Renal cortex interstitium (tissue), 15 donors: ENCODE measurements at places on chromosomes 13 and 19. TPM values are rescaled to one million over a fixed set of nuclear protein-coding genes. Genes with fewer than 3 reads are reported as not detected.

DNA sequence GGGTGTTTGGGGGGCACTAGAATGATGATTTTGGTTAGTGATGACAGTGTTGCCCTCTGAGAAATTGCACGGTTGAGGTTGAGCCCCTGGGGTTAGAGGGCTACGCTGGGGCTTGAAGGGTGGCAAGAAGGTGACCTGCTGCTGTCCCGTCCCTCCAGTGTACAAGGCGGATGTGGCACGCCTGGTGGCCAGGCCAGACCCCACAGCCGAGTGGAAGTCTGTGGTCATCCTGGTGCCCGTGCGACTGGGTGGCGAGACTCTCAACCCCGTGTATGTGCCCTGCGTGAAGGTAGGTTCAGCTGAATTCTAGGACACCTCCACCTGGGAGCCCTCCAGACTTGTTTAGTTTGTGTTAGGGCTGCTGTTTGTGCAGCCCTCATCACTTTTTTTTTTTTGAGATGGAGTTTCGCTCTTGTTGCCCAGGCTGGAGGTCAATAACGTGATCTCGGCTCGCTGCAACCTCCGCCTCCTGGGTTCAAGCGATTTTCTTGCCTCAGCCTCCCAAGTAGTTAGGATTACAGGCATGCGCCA, 5.1 kb downstream of the ATG4D start:
- no peak for DNase-seq

DNA sequence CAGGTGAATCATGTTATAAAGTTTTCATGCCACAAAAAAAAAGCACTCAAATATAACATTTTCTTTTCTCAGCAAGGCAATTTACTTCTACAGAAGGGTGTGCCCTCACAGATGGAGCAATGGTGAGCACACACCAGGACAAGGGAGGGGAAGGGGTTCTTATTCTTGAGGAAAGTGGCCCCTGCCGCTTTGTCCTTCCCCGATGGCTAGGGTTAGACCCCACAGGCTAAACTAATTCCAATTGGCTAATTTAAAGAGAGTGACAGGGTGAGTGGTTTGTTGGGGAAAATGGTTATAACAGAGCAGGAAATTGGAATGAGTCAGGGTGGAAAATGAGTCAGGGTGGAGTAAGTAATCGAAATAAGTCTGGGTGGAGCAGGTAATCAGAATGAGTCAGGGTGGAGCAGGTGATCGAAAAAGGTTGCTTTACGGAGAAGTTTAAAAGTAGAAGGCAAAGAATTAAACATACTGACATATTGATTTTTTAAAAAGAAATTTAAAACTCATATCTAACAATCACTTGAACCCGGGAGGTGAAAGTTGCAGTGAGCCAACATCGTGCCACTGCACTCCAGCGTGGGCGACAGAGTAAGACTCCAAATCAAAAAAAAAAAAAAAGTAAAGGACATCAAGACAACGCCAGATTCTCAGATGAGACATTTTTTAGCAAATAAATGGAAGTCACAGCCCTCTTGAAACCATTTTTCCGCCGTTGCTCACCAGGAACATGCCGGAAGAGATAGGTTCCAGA, 813 bp downstream of the ZNF562 start:
- no peak for DNase-seq

GRCh38 chr19:24078680-24079079, 8.3 kb upstream of the ZNF254 start:
- DNase-seq: no peak

The CNN1 gene
- polyA plus RNA-seq: 4.4 TPM

The SBK2 gene
- polyA plus RNA-seq: 1.4 TPM
